ENCODE measurements at places on chromosomes 6 and 20.

DNA sequence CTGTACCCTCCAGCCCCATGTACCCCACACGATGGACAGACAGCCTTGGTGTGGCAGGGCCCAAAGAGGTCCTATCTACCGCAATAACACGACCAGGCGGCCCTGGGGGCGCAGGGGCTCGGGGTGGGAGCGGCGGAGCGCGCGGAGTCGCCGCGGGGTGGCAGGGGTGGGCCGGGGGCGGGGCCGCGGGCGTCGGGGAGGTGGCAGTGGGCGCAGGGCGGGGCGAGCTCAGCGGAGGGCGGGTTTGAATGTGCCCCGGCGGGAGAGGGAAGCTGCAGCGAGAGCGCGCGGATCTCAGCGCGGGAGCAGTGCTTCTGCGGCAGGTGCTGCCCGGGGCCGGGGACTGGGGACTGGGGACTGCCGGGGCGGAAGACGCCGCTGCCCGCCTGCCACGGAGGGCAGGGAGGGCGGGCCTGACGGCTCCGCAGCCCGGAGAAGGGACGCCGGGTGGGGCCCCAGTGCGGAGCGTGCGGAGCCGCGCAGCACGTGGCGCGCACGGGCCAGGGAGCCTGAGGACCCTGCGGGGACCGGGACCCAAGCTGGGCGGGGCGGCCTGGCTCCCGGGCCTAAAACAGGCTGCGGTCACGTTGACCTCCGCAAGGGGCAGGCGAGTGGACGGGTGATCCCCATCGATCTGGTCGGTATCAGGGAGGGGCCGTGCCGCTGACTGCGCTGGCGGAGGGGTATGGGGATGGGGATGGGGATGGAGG lies at the start of gene SLC29A1:
SLC29A1 (plus strand) TSS at position 277 of the 710 bp plus-strand sequence. CDS start 3,719 bp downstream, outside the sequence.
- no peak for DNase-seq

- no peak for DNase-seq
Observed at GRCh38 chr20:31684153-31685015, 38.3 kb downstream of the BCL2L1 start.

DNA sequence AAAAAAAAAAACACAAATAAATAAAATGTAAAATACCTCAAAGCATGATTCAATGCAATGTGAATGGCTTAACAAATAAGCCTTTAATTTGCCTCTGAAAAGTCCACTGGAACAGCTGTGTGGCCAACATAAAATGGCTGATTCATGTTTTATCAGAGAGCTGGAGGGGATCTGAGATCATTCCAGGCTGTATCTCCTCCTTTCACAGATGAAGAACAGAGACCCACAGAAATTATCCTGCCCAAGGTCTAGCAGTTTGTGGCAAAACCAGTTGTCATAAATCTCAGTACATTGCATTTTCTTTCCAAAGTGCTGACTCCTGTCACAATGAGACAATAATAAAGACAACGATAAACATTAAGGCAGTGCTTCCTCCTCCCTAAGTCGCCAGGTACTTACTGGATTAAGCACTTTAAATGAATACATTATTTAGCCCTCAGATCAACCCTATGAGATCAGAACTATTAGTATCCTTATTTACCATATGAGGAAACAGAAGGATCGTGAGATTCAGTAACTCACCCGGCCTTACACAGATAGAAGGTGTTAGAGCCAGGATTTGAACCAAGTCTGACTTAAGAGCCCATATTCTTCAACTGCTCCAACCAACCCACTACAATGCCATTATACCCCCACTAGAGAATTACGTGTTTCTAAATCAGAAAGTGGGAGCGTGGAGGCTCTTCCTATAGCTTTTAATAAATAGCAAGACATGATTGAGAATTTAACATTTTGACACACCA lies 118.3 kb downstream of the KIF13A start:
- peak; percentile 70 for DNase-seq

DNA sequence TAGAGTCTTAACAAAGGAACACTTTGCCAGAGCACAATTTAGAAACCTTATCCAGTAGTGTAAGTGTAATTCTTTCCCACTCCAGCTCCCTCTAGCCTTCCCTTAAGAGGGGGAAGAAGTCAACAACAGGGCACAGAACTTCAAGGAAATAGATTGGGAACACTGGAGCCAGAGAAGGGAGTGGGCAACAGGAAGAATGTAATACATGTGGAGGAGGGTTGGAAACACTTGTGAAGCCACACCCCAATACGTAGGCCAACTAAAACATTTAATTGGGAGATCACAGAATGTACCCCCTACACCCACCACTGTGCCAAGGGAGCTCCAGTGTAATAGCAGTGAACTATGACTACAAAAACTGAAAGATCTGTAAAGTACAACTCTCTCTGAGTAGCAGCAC lies 735.7 kb upstream of the HS3ST5 start:
- DNase-seq, result no peak

DNA sequence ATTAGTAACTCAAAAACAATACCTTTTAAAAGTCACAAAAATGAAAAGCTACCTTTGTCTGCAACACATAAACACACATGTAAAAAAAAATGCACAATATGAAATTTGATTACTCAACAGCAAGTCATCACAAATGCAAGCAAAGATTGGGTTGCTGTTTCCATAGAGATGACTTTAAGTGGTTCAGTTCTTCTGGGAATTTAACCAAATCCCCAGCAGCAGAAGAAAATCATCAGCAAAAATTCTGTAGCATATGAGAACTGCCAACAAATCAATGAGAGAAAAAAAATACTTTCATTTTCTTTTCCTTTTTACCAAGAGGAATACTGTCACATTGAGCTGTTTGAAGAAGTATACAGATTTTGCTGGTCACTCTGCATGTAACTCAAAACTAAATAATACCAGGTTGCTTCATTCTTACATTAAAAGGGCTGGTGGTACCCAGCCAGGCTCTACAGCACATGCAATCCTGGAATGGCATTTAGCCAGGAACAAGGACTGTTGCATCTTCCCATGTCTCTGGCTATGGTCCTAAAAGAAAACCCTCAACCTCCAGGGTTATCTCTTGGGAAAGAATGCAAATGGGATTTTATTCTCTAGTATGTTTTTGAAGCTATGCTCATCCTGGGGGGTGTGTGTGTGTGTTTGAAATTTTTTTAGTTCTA lies 158.3 kb downstream of the OPRM1 start:
- peak; percentile 26 for DNase-seq

DNA sequence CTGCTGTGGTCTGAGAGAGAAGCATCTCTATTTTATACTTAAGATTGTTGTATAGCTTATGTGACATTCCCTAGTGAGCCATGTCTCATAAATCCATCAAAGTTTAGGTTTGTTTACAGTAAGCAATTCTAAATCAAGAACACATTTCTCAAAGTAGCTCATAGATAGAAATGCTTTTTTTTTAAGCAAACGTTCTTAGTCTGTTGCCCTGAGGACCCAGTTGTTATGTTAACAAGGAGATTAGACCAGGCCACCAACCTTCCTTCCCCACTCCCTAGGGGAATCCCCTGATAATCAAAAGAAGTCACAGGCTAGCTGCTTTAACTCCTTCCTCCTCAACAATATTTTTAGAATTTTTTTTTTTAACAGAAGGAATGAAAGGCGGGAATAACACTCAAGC lies 169.0 kb downstream of the FUT9 start:
- DNase-seq, result no peak

GRCh38 chr20:54194724-54195438 lies 13.0 kb upstream of the PFDN4 start:
- no peak for DNase-seq
